ENCODE measurements at places on chromosomes 12 and 14. TPM values are rescaled to one million over a fixed set of nuclear protein-coding genes. Genes with fewer than 3 reads are reported as not detected.

Gene TTC7B
- total RNA-seq = 56.4 TPM

Gene REM2
- 3.0 TPM for total RNA-seq

Gene BDKRB1
- total RNA-seq = not detected

Gene C14orf132
- total RNA-seq = 42.1 TPM

Gene TARBP2
- total RNA-seq = 66.6 TPM

Gene TNS2
- total RNA-seq = 14.2 TPM

Gene ZNF605
- 19.6 TPM for total RNA-seq

Gene L2HGDH
- 14.6 TPM for total RNA-seq

- DNase-seq = no peak
Measured at GRCh38 chr12:47378907-47379306, 299.1 kb upstream of the AMIGO2 start.

GRCh38 chr12:11836282-11837151, 187.0 kb downstream of the ETV6 start:
- no peak for DNase-seq

- DNase-seq = no peak
Measured at GRCh38 chr14:80278293-80279023, 67.2 kb upstream of the DIO2 start.

DNA sequence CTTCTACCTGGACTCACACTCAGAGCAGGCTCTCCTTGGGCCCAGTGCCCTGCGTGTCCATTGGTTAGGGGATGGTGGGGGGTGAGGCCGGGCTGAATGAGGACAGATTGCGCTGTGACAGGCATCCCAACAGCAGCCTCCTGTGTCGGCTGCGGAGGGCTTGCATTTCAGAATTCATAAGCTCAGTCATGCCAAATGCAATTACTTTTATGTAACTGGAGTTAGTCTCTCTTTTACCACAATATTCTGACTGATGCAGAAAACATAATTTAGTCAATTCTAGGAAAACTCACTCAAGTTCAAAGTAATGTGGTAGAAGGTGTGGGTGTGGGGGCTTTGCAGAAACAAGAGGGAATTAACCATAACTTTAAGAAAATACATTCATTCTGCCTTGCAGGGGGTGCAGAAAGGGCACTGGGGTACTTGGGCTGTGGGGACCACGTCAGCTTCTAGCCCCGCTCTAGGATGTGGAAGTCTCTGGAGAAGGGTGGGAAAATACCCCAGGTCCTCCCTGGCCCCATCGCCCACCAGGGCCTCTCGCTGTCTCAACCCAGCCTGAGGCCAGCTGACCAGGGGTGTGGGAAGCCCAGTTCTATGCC, 257.7 kb downstream of the ADGRD1 start:
- DNase-seq = no peak

- no peak for DNase-seq
Measured at GRCh38 chr14:85221832-85222231, 308.1 kb upstream of the FLRT2 start.

GRCh38 chr12:65810036-65810435, 14.2 kb upstream of the HMGA2 start:
- no peak for DNase-seq

- DNase-seq = no peak
Measured at GRCh38 chr12:7542813-7543212, 39.2 kb upstream of the CD163 start.

- DNase-seq = no peak
Measured at GRCh38 chr12:79378496-79378895, 312.3 kb downstream of the PAWR start.

DNA sequence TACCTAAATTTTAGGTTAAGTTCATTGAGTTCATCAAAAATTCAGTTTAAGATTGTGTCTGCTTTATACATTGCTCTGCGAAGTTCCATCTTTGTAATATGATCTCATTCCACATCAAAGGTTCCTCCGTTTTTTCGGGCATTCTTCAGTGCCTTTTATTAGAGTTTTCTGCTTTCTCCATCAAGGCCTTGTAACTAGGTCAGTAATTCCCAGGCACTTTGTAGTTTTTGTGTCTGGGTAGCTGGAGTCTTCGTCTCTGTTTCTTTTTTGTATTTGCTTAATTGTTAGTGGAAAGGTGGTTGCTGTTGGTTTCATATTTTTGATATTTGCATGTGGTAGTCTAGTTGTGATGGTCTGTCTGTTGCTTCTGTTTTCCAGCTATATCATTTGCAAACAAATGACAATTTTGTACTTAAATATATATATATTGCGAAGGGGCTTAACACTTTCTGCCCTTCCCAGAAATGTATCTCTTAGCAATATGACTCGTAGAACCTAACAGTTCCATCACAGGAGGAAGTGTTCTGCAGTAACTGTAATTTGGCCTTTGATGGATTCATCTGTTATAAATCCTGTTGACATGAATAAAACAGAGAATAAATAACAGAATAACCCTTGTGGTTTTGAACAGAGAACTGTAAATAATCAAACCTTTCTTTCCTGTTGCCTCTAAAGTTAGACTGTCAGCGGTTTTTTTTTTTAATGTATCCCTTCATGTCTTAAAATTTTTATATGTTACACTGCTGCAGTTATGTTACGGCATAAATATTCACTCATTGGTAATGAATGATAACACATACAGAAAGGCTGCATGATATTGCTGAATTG, 88.4 kb upstream of the DYNC1H1 start:
- DNase-seq = no peak

GRCh38 chr14:31326111-31326510, 94.2 kb downstream of the HEATR5A start:
- no peak for DNase-seq

GRCh38 chr12:1205512-1206060, 214.6 kb downstream of the ERC1 start:
- DNase-seq = no peak

DNA sequence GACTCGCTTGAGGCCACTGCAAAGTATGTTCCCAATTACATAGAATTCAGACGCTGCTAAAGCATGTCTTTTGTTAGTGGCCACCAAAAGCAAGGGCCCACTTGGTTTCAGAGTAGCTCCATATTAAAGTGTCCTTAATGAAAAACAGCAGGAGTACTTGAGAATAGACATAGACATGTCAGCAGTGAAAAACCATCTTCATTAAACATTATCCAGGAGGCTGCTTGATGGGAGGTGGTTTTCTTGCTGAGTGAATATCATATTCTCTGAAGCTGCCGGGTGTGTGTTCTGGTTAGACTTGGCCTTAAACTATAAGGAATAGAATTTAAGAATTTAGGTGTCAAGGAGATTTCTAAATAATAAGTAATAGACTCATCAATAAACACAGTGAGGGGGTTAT, 79.5 kb upstream of the CCDC198 start:
- no peak for DNase-seq

- DNase-seq = no peak
Measured at GRCh38 chr12:56616925-56617324, 13.2 kb downstream of the BAZ2A start.

DNA sequence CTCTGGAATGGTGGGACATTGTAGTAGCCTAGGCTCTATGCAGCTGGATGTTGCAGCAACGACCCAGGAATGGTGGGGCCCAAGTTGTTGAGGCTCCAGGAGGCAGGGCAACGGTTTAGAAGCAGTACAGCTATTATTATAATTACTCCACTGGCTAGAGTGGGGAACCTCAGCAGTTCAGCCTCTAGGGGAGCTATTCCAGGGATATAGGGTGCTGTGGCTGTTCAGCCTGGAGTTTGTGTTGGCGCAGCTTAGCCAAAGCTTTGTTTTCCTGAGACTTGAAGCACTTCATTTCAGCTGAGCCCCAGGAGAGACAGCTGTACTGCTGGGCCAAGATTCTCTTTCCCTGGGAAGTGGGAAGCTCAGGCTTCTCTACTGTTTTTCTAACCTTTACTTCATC, 1023.0 kb upstream of the ATXN7L3B start:
- DNase-seq = no peak

DNA sequence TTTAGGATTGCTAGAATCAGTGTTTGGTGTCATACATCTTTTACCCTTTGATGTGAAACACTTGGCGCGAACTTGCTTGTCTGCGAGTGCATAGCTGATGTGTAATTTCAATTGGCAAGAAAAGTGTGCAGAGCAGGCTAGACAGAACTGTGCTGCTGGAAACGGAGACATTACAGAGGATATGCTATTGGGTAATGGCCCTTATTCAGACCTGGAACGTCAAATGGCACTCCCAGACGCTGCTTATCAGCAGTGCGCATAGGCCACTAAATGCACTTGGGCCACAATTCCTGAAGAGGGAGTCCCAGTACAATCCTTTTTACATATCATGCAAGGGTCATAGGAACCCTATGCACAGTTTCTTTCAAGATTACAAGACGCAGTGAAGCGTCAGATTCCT, 15.7 kb upstream of the SLC10A1 start:
- DNase-seq = no peak

GRCh38 chr14:99168330-99168729, 103.7 kb downstream of the BCL11B start:
- no peak for DNase-seq

- no peak for DNase-seq
Measured at GRCh38 chr14:93084866-93085857, 30.6 kb downstream of the ITPK1 start.

DNA sequence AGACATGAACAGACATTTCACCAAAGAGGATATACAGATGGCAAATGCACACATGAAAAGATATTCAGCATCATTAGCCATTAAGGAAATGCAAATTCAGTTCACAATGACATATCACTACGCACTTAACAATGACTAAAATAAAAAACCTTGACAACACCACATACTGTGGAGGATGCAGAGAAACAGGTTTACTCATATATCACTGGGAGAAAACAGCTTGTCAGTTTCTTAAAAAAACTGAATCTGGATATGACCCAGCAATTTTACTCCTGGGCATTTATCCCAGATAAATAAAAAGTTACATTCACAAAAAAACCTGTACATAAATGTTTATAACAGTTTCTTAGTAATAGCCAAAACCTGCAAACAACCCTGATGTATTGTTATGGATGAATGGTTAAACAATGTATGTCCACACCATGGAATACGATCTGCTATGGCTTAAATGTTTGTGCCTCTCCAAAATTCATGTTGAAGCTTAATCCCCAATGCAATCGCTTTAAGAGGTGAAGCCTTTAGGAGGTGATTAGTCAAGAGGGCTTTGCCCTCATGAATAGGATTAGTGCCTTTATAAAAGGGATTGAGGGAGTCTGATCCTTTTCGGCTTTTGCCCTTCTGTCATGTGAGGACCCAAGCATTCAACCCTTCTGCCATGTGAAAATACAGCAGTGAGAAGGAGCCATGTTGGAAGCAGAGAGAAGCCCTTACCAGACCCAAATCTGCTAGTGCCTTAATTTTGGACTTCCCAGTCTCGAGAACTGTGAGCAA, 36.0 kb upstream of the PPP4R3A start:
- no peak for DNase-seq
